ENCODE measurements at places on chromosomes 2 and 18. TPM values are rescaled to one million over a fixed set of nuclear protein-coding genes. Genes with fewer than 3 reads are reported as not detected.

DNA sequence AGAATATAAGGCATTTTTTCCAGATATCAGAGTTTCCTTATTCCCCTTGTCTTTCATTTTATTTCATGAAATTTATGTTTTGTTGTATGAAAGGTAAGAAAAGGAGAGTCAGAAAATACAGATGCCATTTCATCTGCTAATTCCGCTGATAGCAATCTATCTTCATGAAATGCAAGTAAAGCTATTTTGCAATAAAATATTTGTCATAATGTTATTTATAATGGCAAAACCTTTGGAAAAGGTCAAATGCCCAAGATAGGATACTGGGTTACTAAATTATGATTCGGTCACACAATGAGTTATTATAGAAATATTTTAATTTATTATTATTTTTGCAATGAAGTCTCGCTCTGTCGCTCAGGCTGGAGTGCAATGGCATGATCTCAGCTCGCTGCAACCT lies 124.2 kb downstream of the SPP2 start:
- no peak for DNase-seq

- DNase-seq, result no peak
Observed at GRCh38 chr2:180662521-180662920, 317.9 kb upstream of the UBE2E3 start.

GRCh38 chr18:79515944-79516351 lies 120.2 kb downstream of the NFATC1 start:
- no peak for DNase-seq

DNA sequence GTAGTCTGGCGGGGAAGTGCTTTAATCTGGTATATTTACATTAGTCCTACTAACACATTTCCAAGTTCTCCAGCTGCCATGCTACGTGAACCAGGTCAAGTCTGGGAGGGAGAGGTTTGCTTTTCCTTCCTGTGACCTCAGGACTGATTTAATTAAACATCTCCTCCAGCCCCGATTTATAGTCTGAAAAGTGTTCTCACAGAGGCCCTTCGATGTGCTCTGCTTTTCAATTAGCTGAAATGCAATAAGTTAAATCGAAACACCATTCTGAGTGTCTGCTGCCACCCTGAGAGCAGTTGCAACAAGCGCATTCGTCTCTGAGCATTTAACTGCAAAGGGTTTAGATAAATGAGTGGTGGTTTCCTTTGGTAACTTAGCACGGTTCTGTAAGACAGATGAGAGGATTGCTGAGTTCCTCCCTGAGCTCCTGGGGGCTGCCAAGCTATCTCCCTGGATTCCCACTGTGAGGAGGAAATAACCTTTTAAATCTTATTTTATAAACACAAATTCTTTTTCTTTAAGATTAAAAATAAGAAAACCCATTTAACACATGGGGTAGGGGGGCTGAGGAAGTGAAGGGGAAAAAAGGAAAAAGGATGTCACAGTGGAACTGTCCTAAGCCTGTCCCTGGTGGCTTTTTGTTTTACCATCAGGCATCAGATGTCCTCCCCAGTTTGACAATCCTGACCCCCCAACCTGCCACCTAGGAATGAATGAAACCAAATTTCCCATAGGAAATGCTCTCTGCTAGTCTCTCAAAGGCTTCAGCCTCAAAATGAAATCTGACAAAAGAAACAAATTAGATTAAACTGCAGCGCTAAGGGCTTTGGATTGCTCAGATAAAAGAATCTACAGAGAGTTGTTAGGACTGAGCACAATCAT lies 56.5 kb upstream of the CREB1 start:
- peak; percentile 70 for DNase-seq

DNA sequence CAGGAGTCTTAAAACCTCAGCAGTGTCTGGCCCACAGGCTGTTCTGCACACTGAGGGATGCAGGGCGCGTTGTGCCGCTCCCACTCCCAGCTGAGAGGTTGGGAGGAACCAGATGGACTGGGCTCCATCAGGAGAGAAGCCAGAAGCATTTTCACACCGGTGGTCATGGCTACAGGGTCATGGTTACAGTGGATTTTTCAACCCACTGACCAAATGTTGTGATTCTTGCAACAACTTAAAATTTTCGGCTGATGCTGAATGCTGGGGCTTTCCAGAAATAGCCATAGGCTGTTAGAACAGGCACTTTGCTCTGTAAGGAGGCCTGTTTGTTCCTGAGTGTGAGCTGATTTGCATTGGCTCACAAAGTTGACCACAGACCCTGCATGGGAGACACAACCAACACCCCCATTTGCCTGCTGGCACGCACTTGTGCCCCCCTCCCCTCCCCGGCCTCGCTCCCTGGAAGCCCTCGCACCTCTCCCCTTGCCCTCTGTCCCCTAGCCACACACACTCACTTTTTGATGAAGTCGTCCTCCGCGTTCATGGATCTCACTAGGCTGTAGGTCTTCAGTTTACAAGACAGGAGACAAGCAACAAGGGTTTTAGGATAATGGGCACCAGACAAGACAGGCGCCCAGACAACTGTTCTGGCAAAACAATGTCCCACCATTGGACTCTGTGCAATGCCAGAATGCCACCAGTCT lies 3.4 kb downstream of the LPIN1 start:
- DNase-seq, result peak; percentile 46

- DNase-seq, result no peak
Observed at GRCh38 chr18:11663439-11664029, 25.5 kb upstream of the GNAL start.

DNA sequence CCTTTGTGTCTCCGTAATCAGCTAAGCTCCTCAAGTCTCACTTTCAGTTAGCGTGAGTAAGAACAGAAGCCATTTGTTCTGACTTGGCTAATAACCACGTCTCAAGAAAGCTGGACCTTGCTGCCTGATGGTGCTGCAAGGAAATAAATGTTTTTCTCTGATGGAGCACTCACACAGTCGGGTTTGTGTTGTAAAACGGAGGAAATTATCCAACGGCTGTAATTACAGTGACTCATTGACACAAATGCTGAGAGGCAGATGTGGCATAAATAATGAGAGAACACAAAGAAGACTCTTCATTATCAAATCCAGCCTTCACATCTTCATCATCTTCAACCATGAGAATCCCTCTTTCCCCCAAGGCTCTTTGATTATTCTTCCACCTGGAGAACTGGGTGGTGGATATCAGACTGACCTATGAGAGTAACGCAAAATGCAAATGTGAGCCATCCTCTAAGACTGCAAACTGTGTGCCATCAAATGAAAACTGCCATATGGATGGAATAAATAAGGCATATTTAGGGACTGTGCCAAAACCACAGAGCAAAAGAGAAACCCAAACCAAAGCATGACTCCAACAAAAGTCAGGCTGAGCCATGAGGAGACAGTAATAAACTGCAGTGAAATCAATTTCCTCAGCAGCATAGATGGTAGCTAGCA lies 252.6 kb downstream of the RND3 start:
- no peak for DNase-seq

DNA sequence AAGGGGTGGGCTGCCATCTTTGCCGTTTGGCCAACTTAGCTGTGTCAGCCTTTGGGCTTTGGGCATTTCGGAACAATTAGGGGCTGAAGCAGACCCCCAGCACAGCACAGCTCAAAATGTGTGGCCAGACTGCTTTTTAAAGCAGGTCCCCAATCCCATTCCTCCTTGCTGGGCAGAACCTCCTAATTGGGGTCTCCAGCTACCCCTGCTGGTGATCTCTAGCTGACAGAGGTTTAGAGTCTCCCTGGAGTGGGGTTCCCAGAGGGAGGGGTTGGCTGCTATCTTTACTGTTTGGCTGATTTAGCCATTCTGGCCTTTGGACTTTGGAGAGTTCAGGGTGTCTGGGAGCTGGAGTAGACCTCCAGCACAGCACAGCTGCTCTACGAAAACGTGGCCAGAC lies 71.5 kb upstream of the LHCGR start:
- no peak for DNase-seq

DNA sequence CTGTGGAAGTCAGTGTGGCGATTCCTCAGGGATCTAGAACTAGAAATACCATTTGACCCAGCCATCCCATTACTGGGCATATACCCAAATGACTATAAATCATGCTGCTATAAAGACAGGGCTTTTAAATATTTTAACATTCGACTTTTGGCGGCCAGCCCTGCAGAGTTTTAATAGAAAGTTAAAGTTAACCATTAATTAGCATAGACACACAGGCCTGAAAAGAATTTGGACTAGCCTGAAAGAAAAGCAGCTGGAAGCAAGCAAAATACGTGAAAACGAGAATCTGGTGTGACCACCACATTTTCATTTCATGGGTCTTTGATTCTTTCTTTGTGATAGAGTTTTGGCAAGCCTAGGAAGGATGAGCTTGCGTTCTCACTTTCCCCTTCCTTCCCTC lies 184.0 kb downstream of the SCG2 start:
- DNase-seq, result no peak

GRCh38 chr2:18047213-18047611 lies 168.7 kb downstream of the KCNS3 start:
- DNase-seq, result no peak

GRCh38 chr2:132804051-132804450 lies 134.0 kb upstream of the LYPD1 start:
- peak; percentile 38 for DNase-seq

- no peak for DNase-seq
Observed at GRCh38 chr2:73821227-73821626, 7.5 kb upstream of the STAMBP start.

KCNG3 gene
- total RNA-seq, result 8.0 TPM

VPS4B gene
- 36.1 TPM for total RNA-seq

RAMP1 gene
- total RNA-seq, result 78.7 TPM

SP5 gene
- total RNA-seq, result 0.26 TPM

RMDN2 gene
- total RNA-seq, result 16.5 TPM

SMARCAL1 gene
- total RNA-seq, result 15.9 TPM

IL1A gene
- not detected for total RNA-seq

DNAJC5G gene
- total RNA-seq, result 7.1 TPM

SYT4 gene
- 83.1 TPM for total RNA-seq

ZSWIM2 gene
- total RNA-seq, result not detected
